ENCODE measurements at places on chromosomes 6 and 20. TPM values are rescaled to one million over a fixed set of nuclear protein-coding genes. Genes with fewer than 3 reads are reported as not detected.

The CRISP3 gene
- not detected for total RNA-seq

The LPIN3 gene
- total RNA-seq = not detected

The RAET1L gene
- not detected for total RNA-seq

The SASH1 gene
- total RNA-seq = 0.15 TPM

The ATG5 gene
- 26.7 TPM for total RNA-seq

The C6orf58 gene
- not detected for total RNA-seq

The PRRT1 gene
- total RNA-seq = 0.75 TPM

GRCh38 chr6:8844968-8845367 is 409.6 kb upstream of the SLC35B3 start:
- H3K36me3 ChIP-seq = no peaks in the 10 kb centered on the region
- no peaks in the 10 kb centered on the region for H3K4me1 ChIP-seq
- H3K4me3 ChIP-seq = no peak overlapping the region
- no peak for DNase-seq
- no peaks in the 10 kb centered on the region for H3K27me3 ChIP-seq

- H3K4me3 ChIP-seq = no peak overlapping the region
- no peaks in the 10 kb centered on the region for H3K36me3 ChIP-seq
- no peak overlapping the region for H3K27ac ChIP-seq
- H3K4me1 ChIP-seq = no peaks in the 10 kb centered on the region
- no peaks in the 10 kb centered on the region for H3K27me3 ChIP-seq
Measured at GRCh38 chr20:61099806-61100205, 152.3 kb upstream of the CDH4 start.

DNA sequence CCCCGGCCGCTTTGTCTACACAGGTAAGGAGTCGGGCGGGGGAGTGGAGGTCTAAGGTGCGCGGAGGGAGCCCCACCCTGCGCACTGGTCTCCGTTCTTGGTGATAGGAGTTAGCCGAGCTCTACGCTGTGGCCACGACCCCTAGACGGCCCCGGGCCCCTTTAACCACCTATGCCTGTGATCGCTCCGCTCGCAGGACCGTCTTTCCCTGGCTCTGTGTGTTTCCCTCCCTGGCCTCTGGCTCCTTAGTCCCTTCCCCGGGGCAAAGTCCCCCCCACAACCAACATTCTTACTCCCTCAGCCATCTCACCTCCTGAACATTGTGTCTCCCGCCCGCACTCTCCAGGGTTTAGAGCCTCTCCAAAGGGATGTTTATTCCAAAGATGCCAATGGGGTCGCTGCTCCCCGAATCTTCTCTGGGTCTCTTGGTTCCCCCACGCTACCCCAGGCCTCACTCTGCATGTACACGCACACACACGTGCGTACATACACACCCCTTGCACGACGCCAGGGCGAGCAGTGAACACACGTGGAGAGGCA is 50.4 kb downstream of the CPXM1 start:
- no peaks in the 10 kb centered on the region for H3K27me3 ChIP-seq
- no peaks in the 10 kb centered on the region for H3K36me3 ChIP-seq
- H3K4me3 ChIP-seq = 0 out of 2 replicates have a peak overlapping the region, but pooled peaks have one; percentile 52
- DNase-seq = no peak
- peaks cover 81% of the 10 kb centered on the region for H3K4me1 ChIP-seq
- peak overlapping the region; percentile 95 for H3K27ac ChIP-seq

DNA sequence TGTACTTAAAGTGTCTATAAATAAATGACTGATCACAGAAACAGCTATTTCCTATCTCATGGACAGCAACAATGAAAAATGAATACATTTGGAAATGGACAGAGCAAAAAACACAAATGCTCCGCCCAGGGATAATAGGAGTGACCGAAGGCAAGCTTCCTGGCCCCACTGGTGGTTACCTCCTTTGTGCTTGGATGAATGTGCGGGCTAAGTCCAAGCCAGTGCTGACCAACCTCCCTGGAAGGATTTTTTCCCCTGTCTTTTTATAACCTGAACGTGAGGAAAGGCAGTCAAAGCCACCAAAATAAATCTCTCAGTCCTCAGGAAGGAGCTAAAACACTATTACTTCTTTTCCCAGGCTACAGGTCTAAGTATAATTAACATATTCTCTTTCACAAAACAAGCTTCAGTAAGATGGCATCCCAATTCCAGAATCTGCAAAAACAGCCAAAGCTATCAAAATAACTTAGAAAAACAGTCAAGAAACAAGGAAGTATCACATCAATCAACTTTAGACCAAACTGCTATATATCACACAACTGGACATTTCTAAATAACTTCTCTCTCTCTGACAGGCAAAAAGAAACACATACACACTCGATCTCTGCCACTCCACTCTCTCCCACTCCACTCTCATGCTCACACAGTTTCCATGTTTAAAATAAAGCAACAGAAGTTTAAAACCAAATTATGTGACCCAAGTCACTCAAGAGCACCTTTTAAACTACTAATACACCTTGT is 10.0 kb downstream of the KIF16B start:
- no peaks in the 10 kb centered on the region for H3K36me3 ChIP-seq
- H3K4me1 ChIP-seq = no peaks in the 10 kb centered on the region

DNA sequence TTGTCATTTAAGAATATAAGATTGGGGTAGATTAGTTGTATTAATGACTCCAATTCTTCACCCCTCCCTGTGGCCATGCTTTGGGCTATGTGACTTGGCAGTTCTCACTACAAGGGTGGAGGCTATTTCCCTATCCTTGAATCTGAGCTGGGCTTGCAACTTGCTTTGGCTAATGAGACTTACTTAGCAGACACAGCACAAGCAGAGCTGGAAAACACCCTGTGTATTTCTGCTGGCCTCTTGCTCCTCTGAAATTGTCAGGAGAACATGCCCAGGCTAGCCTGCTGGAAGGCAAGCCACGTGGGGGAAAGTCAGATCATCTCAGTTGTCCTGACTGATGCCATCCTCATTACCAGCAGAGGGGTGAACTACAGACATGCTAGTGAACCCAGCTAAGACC is 126.5 kb upstream of the HDGFL1 start:
- no peak overlapping the region for H3K27ac ChIP-seq
- no peak for DNase-seq
- H3K27me3 ChIP-seq = no peaks in the 10 kb centered on the region

DNA sequence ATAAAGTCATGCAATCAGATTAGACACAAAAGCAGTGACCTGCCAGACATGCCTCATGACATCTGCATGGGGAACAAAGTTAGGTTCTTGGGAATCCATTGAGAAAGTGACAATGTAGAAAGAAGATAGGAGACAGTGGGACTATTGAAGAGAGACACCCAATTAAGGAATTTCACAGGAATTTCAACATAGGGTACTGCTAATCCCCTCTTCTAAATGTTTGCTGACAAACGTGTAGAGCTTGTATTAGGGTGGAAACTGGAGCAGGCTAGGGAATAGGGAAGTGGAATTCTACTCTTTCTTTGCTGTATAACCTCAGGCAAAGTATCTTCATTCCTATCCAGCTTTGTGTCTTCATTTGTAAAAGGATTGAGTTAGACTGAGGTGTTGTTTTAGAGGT is 409.4 kb upstream of the SASH1 start:
- DNase-seq = no peak
- no peak overlapping the region for H3K4me3 ChIP-seq
- H3K27me3 ChIP-seq = no peaks in the 10 kb centered on the region
- H3K27ac ChIP-seq = no peak overlapping the region
- no peaks in the 10 kb centered on the region for H3K4me1 ChIP-seq
- H3K36me3 ChIP-seq = no peaks in the 10 kb centered on the region

DNA sequence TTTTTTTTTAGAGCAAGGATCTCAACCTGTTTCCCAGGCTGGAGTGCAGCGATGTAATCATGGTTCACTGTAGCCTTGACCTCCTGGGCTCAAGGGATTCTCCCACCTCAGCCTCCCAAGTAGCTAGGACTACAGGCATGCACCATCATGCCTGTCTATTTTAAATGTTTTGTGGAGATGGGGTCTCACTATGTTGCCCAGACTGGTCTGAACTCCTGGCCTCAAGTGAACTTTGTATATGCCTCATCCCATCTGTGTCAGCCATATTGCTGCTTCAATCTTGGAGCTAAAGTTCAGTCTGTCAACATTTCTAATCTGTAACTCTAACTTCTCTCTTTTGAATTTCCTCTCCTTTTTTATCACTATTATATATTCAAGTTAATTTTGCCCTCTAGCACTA is 54.3 kb downstream of the CD164 start:
- H3K27ac ChIP-seq = no peak overlapping the region
- H3K4me3 ChIP-seq = no peak overlapping the region
- no peaks in the 10 kb centered on the region for H3K36me3 ChIP-seq
- H3K27me3 ChIP-seq = no peaks in the 10 kb centered on the region

DNA sequence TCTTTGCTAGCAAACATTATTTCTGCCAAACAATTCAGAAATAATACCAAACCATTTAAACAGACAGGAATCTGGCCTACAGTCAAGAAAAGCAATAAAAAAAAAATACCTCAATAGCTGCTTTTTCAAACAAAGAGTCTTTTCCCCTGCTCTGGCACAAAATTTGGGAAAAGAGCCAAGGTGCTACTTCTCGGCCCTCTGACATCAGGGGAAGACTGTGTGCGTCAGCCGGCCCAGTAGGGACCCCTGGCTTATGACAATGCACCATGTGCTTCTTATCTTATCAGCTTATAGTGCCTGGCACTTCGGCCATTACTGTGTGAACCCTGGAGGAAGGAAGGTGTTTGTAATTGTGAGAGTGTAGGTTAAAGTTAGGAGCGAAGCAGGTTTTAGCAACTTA is 89.4 kb downstream of the PDE10A start:
- peaks cover 21% of the 10 kb centered on the region for H3K4me1 ChIP-seq
- DNase-seq = no peak
- no peak overlapping the region for H3K4me3 ChIP-seq

- H3K27me3 ChIP-seq = no peaks in the 10 kb centered on the region
- H3K27ac ChIP-seq = no peak overlapping the region
- no peaks in the 10 kb centered on the region for H3K36me3 ChIP-seq
- no peaks in the 10 kb centered on the region for H3K4me1 ChIP-seq
- no peak overlapping the region for H3K4me3 ChIP-seq
Measured at GRCh38 chr6:11258260-11259237, 26.1 kb upstream of the NEDD9 start.

DNA sequence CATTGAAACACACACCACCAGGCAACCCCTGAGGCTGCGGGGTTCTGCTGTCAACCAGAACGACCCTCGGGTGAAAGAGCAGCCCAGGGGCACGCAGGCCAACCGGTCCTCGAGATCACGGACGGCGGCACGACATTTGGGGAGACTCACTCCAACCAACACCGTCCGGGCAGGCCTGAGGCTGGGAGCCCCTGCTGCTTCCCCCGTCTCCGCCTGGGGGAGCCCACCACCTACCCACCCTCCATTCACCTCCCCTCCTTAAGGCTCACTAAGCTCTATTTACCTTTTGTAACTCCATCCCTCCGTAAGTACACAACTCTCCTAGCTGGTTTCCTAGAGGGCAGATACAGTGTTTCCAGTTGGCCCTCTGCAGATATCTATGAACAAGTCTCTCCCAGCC is 971.3 kb upstream of the DEFB115 start:
- H3K4me3 ChIP-seq = no peak overlapping the region
- H3K27ac ChIP-seq = no peak overlapping the region
- no peak for DNase-seq
- H3K4me1 ChIP-seq = no peaks in the 10 kb centered on the region
- no peaks in the 10 kb centered on the region for H3K36me3 ChIP-seq
- no peaks in the 10 kb centered on the region for H3K27me3 ChIP-seq

DNA sequence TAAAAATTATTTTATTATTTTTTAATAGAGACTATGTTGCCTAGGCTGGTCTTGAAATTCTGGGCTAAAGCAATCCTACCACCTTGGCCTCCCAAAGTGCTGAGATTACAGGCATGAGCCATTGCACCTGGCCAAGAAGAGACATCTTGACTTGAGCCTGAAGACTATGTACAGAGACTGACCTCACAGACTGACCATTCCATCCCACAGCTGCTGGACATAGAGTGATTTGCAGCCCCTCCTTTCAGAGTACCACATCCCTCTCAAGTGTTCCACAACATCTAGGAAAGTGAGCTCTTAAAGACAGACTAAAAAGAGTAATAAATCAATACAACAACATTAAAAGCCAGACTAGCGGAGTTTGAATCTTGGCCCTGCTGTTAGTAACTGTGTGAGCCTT is 39.0 kb downstream of the RNF8 start:
- no peaks in the 10 kb centered on the region for H3K27me3 ChIP-seq
- no peaks in the 10 kb centered on the region for H3K4me1 ChIP-seq
- H3K36me3 ChIP-seq = peaks cover 9% of the 10 kb centered on the region
- H3K4me3 ChIP-seq = no peak overlapping the region
- DNase-seq = no peak

GRCh38 chr20:63562461-63563224 is 8.7 kb downstream of the FNDC11 start:
- H3K27me3 ChIP-seq = no peaks in the 10 kb centered on the region
- H3K4me3 ChIP-seq = no peak overlapping the region
- H3K36me3 ChIP-seq = no peaks in the 10 kb centered on the region
- H3K27ac ChIP-seq = no peak overlapping the region
- H3K4me1 ChIP-seq = no peaks in the 10 kb centered on the region

GRCh38 chr6:70315079-70315751 is 12.3 kb upstream of the COL9A1 start:
- H3K4me1 ChIP-seq = no peaks in the 10 kb centered on the region
- H3K36me3 ChIP-seq = no peaks in the 10 kb centered on the region
- no peaks in the 10 kb centered on the region for H3K27me3 ChIP-seq
- H3K4me3 ChIP-seq = no peak overlapping the region

- H3K4me1 ChIP-seq = peaks cover 35% of the 10 kb centered on the region
- DNase-seq = no peak
- no peaks in the 10 kb centered on the region for H3K36me3 ChIP-seq
- no peak overlapping the region for H3K4me3 ChIP-seq
- H3K27ac ChIP-seq = no peak overlapping the region
Measured at GRCh38 chr6:36128073-36128472, 2.2 kb upstream of the MAPK13 start.

GRCh38 chr6:209432-210103 is 82.7 kb upstream of the DUSP22 start:
- H3K4me1 ChIP-seq = no peaks in the 10 kb centered on the region
- peak; percentile 4 for DNase-seq
- no peaks in the 10 kb centered on the region for H3K27me3 ChIP-seq
- H3K4me3 ChIP-seq = no peak overlapping the region
- no peak overlapping the region for H3K27ac ChIP-seq

DNA sequence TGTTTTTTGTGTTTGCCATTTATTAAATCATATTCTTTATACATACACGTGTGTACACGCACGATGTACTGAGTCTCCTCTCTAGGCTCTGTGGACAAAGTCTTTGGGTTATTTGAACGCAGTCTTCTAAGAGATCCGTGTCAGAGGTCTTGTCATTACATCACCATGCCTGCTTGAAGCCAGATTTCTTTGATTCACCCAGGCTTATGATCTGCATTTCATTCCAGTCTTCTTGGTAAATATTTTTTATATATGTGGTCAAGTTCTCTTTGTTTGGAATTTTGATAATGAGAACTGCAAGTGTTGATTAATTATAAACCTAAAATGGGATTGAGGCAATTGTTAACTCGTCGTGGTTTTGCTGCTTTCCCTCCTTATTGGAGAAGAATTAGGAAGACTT is 34.6 kb downstream of the KCNS1 start:
- DNase-seq = no peak
- H3K27me3 ChIP-seq = no peaks in the 10 kb centered on the region
- H3K27ac ChIP-seq = no peak overlapping the region

Data from Karpas-422 (cell line).